Spinal cord (tissue), 10 donors: ENCODE measurements at places on chromosomes 4 and X.

DNA sequence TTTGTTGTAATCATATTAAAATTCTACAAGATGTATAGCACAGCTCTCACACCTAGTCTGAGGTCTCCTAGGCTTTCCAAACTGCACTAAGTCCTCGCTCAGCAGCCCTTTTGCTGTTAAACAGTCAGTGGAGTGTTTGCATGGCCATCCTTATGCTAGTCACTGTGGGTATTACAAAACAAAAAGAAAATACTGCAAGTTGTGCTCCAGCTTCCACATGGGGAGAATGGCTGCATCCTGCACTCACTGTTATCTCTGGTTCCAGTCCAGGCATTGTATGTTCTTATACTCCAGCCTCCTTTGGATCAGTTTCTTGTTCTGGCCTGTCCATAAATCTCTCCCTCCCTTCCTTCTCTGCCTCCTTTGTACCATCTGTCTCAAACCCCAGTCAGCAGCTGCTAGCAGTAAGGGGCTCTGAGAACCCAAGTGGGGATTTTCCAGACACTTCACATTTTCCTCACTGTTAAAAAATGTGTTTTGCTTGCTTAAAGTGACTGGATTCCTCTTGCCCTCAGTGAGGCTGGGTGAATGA lies 38.5 kb upstream of the BMP15 start:
- H3K27me3 ChIP-seq: peaks cover 3% of the 10 kb centered on the region
- no peak overlapping the region for H3K27ac ChIP-seq
- no peaks in the 10 kb centered on the region for H3K36me3 ChIP-seq
- DNase-seq: no peak
- no peak overlapping the region for H3K4me3 ChIP-seq
- no peaks in the 10 kb centered on the region for H3K4me1 ChIP-seq

GRCh38 chrX:143461606-143462005 lies 55.7 kb downstream of the SPANXN3 start:
- no peak overlapping the region for H3K27ac ChIP-seq
- no peak overlapping the region for H3K4me3 ChIP-seq
- no peaks in the 10 kb centered on the region for H3K36me3 ChIP-seq
- no peak for DNase-seq

- no peak overlapping the region for H3K27ac ChIP-seq
- no peak for DNase-seq
- no peaks in the 10 kb centered on the region for H3K36me3 ChIP-seq
- peaks cover 5% of the 10 kb centered on the region for H3K27me3 ChIP-seq
Measured at GRCh38 chrX:139924069-139924695, 8.7 kb downstream of the ATP11C start.

- H3K27ac ChIP-seq: no peak overlapping the region
- peak; percentile 11 for DNase-seq
- no peak overlapping the region for H3K4me3 ChIP-seq
Measured at GRCh38 chrX:7996414-7996813, 69.2 kb upstream of the PNPLA4 start.

- no peaks in the 10 kb centered on the region for H3K27me3 ChIP-seq
- H3K4me1 ChIP-seq: no peaks in the 10 kb centered on the region
- H3K4me3 ChIP-seq: no peak overlapping the region
- DNase-seq: no peak
- H3K36me3 ChIP-seq: no peaks in the 10 kb centered on the region
Measured at GRCh38 chr4:105943234-105943633, 48.0 kb downstream of the NPNT start.

DNA sequence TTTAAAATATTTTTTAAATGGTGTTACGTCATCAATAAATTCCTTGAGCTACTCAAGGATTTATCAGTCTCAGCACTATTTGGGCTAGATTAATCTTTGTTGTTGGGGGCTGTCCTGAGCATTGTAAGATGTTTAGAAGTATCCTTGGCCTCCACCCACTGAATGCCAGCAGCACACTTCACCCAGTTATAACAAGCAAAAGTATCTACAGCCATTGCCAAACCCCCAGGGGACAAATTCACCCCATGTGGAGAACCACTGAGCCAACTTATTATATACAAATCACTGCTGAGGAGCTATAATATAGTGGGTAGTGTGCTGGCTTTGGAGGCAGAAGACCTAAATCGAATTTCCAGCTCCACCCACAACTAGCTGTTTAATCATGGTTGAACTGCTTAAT lies 58.3 kb downstream of the ATP10D start:
- DNase-seq: no peak
- H3K27me3 ChIP-seq: no peaks in the 10 kb centered on the region
- no peaks in the 10 kb centered on the region for H3K36me3 ChIP-seq
- no peak overlapping the region for H3K4me3 ChIP-seq
- no peak overlapping the region for H3K27ac ChIP-seq

GRCh38 chr4:55781812-55782211 lies 37.8 kb upstream of the EXOC1L start:
- DNase-seq: no peak
- no peak overlapping the region for H3K4me3 ChIP-seq
- no peaks in the 10 kb centered on the region for H3K27me3 ChIP-seq
- H3K4me1 ChIP-seq: no peaks in the 10 kb centered on the region

DNA sequence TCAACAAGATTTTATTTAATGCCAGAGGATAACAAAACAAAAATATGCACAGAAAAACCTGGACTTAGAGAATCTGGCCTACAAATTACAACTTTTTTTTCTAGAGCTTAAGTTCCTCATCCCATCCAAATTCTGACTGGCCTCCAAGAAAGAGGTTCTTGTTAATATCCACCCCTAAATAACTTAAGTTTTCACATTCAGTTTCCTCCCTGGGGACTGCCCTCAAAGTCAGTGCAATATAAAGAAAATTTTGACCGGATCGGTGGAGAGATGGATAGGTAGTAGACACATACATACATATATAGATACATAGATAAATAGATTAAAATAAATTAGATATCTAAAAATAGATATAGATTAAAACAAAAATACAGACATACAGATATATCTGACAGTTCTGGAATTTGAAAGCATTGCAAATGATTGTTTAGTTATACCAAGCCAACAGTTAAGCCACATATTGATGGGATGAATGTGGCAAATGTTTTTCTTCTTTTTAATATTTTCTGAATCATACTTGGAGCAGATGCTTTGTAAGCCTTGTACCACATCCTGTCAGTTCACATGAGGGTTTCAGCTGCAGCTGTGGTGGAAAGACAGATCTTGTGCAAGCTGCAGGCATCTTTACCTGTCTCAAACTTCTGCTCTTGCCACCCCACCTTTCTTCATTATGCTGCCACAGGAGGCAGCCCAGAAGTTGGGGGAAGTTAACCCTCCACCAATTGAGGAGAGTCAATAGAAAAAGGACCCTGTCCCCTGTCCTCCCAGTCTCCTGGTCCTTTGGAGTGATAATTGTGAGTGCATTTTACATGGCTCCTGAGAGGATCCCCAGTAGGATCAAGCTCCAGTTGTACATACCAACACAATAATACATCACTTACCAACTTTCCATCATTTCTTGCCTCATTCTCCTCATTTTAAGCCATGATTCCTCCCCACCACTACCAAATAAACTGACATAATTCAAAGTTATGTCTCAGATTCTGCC lies 58.5 kb upstream of the PRDM8 start:
- no peak for DNase-seq
- no peak overlapping the region for H3K4me3 ChIP-seq
- H3K36me3 ChIP-seq: no peaks in the 10 kb centered on the region
- no peak overlapping the region for H3K27ac ChIP-seq

DNA sequence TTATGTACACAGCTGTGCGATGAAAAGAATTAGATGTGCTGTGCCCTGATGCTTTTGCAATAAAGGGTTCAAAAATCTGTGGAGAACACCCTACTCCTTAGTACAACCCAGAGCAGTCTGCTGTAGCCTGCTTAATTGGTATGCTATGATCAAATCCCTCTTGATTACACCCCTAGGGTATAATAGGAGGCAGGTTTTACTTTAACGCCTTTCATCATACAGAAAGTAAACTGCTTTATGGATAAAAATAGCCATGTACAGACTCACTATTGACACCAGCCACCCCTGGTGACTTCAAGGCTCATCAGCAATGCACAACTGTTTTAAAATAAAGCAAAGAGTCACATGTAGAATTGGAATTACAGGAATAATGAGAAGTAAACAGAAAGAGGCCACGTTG lies 315.3 kb downstream of the DMD start:
- H3K27ac ChIP-seq: no peak overlapping the region
- H3K4me1 ChIP-seq: no peaks in the 10 kb centered on the region
- DNase-seq: no peak
- H3K36me3 ChIP-seq: no peaks in the 10 kb centered on the region
- no peak overlapping the region for H3K4me3 ChIP-seq

DNA sequence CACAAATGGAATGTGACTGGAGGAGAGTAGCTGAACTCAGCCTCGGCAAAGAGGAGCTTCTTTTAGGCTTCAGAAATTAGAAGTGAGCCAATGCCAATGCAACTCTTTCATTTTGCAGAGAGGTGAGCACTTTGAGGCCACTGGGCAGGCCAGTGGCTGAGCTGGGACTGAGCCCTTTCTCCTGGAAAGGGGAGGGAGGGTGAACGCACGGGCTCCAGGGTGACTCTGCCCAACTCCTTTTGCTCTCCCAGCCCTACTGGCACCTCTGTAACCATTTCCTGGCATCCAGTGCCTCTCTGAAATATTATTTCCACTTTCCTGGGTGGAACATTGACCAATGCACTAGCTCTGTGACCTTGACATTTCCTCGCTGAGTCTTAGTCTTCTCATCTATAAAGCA lies 88.1 kb downstream of the SLC2A9 start:
- no peaks in the 10 kb centered on the region for H3K4me1 ChIP-seq
- H3K27me3 ChIP-seq: no peaks in the 10 kb centered on the region
- no peak overlapping the region for H3K27ac ChIP-seq
- no peak for DNase-seq
- no peak overlapping the region for H3K4me3 ChIP-seq
- H3K36me3 ChIP-seq: no peaks in the 10 kb centered on the region

GRCh38 chrX:47573341-47574075 lies 8.7 kb upstream of the TIMP1 start:
- no peak overlapping the region for H3K4me3 ChIP-seq
- no peak for DNase-seq
- H3K27me3 ChIP-seq: no peaks in the 10 kb centered on the region
- peaks cover 7% of the 10 kb centered on the region for H3K4me1 ChIP-seq
- H3K27ac ChIP-seq: peak overlapping the region; percentile 80
- H3K36me3 ChIP-seq: peaks cover 65% of the 10 kb centered on the region
